NCI-H2107 (cell line): ENCODE measurements at places on chromosomes 13 and 19.
A peak's percentile ranks its signal among the peaks of the same experiment; 100 is the strongest.

DNA sequence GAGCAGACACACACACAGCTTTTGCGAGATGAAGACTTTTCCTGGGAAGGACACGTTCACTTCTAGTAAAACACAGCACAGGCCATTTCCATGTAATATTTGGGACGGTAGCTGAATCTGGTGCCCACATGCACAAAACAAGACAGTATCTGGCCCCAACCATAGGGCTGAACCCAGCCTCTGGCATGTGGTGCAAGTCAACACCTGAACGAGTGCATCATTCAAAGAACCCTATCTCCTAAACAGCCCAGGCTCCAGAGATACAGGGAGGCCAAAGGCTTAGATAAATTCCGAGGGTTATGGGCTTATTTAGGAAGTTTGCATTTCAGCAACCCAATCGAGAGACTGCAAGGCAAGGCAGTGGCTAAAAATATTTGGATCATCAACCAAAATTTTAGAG, 2.7 kb upstream of the TFDP1 start:
- no peak for DNase-seq

GRCh38 chr19:5099701-5100221, 130.8 kb downstream of the KDM4B start:
- no peak for DNase-seq

- DNase-seq, result no peak
Observed at GRCh38 chr13:100108913-100109507, 20.1 kb downstream of the PCCA start.

GRCh38 chr13:98565726-98566565, 11.0 kb downstream of the STK24 start:
- no peak for DNase-seq

DNA sequence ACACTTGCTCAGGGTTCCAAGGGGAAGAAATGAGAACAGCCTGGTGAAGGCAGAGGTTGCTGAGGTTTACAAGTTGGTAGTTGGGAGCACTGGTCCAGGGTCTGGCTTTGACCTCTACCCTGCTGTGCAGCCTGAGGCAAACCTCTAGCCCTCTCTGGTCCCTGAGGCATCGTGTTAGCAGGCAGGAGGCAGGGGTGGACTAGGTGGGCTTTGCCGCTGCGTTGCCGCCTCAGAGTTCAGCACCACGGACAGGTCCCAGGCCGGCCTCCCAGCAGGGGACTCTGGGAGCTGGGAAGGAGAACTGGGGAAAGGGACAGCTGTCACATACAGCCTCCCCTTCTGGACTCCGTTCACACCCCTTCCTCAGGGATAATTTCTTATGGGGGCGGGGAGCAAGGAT, 3.1 kb downstream of the NCAN start:
- no peak for DNase-seq

- peak; percentile 76 for DNase-seq
Observed at GRCh38 chr13:111344471-111345191, 24.2 kb downstream of the TEX29 start.

DNA sequence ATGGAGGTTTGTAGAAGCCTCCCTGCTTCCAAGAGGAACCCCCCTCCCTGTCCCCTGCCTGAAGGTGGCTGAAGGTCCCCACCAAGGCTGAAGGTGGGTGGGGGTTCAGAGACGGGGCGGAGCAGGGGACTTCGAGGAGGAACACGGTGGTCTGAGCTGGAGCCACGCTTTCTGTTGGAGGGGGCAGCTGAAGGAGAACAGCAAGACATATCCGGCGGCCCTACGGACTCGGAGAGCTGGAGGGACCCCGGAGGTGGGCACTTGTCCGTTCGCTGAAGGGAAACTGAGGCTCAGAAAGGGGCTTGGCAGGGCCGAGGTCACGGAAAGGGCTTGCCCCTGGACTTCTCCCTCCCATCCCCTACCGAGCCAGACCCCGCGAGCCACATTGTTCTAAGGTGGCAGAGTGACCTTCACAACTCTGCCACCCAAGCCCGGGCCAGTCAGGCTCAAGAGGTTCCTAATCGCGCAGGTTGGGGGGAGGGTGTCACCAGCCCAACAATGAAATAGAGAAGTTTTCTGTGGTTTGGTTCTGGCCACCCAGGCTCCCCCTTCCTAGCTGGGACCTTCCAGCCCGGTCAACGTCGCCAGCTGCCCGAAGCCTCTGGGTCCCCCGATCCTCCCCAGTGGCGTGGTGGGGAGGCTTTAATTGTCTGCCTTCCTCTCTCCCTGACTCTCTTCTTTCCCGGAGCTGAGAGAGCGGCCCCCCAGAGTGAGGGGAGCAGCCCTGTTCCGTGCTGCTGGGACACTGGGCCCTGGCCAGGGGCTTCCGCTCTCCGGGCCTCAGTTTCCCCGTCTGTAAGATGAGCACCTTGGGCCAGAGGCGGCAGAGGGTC, 15.5 kb upstream of the KCNN1 start:
- DNase-seq, result no peak

DNA sequence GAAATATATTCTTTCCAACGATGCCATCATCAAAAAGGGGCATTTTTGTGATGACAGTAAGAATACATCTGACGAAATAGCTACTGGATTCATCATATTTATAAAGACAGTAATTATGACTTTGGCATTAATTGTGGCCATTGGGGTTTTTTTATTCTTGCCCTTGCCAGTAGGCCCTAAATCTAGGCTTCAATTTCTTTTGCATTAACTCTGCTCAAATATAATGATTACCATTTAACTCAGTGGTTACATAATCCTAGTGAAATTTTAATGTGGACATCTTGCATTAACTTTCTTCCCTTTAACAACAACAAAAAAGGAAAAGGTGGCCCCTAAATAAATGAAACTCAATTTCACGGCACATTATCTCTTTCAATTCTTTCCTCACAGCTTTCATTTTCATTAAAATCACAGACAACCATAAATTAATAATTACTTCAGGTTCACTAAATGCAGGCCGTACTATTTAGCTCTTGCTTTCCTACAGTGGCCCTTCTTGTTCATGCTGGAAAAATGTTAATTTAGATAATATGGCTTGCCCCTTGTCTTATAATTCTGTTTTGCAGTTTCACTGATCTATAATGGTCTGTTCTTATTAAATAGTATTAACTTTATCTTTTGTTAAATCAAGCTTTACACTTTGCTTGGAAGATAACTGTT, 615.6 kb downstream of the DACH1 start:
- DNase-seq, result no peak

DNA sequence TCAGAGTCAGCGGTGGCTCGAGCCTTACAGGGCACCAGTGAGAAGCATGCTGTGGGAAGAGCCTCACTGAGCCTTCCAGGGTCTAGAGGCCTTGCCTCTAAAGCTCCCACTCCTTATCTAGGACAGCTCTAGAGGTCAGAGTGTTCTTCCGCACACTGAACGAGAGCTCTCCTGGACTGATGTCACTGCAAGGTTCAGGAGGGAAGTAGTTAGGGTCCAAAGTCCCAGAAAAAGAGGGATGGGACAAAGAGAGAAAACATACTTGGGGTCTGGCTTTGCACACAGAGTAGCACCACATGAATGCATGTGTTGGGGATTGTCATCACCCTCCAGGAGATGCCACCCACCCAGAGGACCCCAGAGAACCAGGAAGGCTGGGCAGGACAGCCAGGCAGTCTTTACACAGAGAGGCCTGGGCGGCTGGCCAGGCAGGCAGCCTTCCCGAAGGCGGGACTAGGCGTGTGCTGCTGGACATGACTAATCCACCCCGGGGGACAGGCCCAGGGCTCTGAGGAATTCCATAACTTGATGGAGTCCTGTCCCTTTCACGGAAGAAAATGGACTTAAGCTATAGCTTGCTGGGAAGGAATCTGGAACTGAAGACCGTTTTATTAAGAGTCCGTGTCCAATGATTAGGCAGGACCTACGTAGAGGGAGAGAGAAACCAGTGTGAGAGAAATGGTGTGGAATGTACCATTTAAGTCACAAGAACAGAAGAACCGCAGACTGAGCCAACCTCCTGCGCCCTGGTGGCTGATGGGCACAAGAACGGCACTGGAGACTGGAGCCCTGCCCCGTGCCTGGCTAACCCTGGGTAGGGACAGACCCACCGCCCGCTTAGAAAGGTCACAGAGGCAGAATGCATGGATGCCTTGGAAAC, 16.6 kb upstream of the EPHX3 start:
- no peak for DNase-seq

DNA sequence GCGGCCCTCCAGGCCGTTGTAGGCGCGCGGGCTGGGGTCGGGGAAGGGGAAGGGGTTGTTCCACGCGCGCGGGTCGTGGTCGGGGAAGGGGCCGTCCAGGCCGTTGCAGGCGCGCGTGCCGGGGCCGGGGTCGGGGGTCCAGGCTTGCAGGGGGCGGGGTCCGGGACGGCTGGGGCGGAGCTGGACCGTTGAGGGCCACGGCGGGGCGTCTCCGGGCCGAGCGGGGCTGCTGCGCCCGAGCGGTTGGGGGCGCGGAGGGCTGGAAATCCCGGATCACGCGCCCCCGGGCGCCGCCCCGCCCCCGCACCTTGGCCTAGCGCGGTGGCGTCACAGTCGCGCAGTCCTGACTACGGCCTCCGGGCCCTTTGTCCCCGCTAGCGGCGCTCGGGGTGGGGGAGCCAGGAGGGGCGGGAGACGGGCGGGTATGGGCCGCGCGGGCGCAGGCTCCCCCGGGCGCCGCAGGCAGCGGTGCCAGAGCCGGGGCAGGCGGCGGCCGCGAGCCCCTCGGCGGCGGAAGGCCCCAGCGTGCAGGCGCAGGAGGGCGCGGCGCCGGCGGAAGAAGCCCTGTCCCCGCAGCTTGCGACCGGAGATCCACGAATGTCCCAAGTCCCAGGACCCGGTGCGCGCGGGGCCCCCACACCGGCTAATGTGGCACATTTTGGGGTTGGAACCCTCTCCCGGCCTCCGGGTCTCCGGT, 665 bp downstream of the GPX4 start:
- DNase-seq, result peak; percentile 54

- no peak for DNase-seq
Observed at GRCh38 chr19:19470579-19470978, 44.8 kb downstream of the TSSK6 start.

DNA sequence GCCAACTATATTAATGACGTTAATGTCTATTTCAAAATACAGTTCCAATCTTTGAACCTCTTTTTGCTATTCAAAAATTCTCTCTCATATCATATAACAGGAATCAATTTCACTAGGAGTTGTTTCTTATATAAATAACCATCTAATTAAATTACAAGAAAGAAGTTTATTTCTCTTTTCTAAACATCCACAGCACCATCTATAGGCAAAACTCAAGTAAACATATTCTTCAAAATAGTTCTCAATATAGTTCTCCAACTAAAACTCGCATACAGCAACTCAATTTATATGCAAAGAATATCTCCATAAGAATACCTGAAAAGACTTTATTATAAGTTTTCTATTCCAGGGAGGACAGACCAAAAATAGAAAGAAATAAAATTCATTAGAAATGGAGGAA, 65.6 kb downstream of the RBM26 start:
- DNase-seq, result no peak

GRCh38 chr13:48561466-48562235, 28.8 kb upstream of the RCBTB2 start:
- DNase-seq, result no peak

DNA sequence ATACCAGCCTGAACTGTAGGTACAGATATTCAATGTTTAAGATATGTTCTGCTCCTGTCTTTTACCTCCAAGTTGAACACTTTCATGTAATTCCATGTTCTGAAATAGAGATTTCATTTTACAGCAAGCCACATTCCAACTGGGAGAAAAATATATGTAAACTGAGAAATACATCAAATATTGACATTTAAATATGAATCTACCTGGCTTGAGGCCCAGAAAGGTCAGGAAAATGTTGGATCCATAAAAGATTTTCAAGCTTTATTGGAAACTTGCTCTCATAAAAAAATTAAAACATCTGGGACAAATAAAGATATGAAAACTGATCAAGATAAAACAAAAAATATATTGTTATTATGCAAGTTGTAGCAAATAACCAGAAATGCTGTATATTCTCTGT, 1078.7 kb upstream of the ATXN8OS start:
- DNase-seq, result no peak

DNA sequence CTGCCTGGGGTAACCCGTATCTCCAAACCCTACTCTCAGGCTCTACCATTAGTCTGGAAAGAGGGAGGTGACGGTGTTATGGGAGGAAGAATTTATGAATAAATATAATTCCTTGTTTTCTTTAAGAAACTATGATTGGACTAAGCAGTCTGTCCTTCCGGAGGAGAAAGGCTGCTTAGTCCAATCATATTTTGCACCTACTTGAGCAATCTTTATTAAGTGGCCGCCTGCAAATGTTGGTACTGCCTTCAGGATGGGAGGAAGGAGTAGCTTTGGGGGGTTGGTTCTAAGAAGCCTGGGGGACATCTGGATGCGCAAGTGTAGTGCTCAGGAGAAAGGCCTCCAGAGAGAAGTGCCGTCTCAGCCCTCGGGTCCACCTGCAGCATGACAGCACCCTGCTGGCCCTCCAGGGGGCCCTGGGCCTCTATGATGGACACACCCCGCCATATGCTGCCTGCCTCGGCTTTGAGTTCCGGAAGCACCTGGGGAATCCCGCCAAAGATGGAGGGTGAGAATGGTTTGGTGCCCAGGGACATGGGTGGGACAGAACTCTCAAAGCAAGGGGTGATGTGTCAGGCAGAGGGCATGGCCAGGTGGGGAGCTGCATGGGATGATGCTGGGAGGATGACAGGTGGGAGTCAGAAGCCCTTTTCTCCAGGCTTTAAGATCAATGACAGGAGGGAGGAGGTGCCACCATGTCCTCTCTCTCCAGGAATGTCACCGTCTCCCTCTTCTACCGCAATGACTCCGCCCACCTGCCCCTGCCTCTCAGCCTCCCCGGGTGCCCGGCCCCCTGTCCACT, 4.1 kb downstream of the ACP4 start:
- DNase-seq, result no peak

DNA sequence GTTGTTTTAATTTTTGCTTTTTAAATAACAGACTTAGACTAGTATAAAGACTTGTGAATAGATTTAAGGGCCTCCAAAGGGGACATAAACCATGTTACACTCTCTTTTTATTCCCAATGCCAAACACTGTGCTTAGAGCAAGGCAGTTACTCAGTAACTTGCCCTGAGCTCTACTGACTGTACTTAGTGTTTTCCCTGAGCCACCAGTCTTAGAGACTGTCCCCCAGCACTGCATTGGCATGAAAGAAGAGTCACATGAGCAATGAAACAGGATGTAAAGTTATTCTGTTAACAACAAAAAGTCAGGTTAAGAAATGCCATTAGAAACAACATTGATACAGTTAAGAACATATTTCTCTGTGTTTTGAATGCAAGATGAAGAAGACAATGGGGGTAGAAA, 187.9 kb downstream of the TBC1D4 start:
- no peak for DNase-seq

DNA sequence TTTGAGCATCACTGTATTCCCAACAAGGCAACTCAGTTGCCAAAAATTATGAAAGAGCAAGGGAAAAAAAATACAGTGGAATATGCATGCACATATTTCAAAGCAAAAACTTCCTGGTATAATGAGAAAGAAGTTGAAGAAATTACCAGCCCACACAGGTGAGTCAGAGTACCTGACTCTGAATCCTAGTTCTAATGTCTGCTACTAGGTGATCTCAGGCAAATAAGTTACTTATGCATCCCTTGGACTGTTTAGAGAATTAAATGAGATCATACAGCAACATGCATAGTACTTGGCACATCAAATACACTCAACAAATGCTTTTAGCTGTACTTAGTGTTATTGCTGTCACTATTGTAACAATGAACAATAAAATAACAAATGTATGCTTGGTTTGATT, 144.9 kb downstream of the MIPEP start:
- DNase-seq, result no peak

GRCh38 chr13:71663431-71663830, 203.6 kb downstream of the DACH1 start:
- DNase-seq, result no peak

- no peak for DNase-seq
Observed at GRCh38 chr13:49314344-49314882, 66.7 kb downstream of the CDADC1 start.
